ENCODE measurements at places on chromosomes 11 and 22.

DNA sequence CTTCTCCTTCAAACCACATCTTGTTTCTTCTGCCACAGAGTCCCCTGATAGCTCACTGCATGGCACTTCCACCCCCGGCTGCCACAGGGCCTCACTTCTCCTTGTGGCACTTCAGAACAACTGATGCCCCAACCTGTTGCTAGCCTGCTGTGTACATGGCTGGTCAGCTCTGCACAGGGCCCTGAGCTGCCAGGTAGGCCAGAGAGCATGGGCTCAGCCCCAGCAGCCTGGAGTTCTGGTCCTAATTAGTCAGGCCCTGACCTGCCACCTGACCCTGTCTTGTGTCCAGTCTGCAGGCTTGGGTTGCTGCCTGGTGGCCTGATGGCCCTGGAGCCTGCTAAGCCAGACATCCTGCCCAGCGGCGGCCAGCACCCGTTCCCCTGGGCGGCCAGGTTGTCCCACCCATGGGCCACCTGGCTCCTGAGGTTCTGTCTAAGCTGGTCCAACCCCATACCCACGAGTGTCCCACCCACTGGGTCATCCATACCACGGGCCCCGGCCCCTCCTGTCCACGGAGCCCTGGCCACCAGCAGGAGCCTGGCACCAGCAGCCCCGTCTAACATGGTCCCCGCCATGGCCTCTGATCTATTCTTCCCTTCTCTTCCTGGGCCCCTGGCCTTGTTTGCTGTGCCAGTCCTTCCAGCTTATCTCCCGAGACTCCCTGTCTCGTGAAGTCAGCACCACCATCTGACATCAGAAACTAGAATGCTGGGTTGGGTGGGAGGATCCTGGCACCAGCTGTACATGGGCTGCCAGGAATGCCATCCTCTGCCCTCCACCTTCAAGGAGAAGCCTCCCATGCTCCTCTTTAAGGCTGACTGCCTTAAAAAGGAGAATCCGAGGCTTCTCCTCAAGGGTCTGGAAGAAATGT lies 3.1 kb upstream of the CERK start:
- DNase-seq = no peak

GRCh38 chr11:32432565-32432964 lies 2.8 kb downstream of the WT1 start:
- no peak for DNase-seq

GRCh38 chr11:62958547-62959421 lies 26.0 kb downstream of the SLC22A6 start:
- no peak for DNase-seq

DNA sequence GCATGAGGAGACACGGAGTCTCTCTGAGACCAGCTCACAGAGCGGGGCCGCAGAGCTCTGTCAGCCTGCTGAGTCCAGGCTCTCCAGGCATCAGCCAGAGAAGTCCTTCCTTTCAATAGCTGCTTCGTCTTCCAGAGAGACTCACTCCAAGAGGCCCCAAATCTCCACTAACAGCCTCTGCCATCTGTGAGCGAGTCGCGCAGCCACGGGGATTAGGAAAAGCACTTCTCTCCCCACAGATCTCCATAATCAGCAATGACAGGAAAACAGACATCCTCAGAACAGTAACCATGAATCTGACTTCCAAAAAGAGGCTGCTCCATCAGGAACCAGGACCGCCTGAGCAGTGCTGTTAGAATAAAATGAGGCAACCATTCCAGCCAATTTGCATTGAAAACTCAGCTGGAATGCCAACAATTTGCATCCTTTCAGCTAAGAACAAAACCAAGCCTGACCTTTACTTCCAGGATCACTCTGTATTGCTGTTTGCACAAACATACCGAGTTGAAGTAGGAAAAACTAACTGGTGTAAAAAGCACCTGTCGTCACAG lies 65.4 kb downstream of the SMCO4 start:
- DNase-seq = no peak

DNA sequence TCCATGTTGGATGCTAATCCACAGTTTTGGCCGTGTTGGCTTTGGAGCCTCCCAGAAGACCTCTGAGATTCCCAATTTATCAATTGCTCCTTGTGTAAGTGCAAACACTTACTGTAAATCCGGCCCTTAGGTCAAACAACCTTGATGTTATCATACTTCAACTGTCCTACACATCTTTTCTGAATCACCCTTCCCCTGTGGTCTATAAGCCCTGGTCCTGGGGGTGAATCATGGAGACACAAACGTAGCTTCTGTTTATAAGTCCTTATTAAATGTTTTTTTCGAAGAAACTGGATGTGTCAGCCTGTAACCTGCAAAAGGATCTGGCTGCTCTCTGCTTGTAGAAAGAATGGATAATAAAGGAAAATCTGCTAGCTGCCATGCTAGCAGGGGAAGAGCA lies 1.7 kb upstream of the IL10RA start:
- DNase-seq = no peak

- DNase-seq = no peak
Observed at GRCh38 chr11:130165601-130166456, 6.2 kb downstream of the ST14 start.

GRCh38 chr11:19951558-19952115 lies 208.6 kb downstream of the DBX1 start:
- DNase-seq = peak; percentile 44

- no peak for DNase-seq
Observed at GRCh38 chr11:82462608-82463242, 270.9 kb downstream of the FAM181B start.

- no peak for DNase-seq
Observed at GRCh38 chr11:529728-530411, 5.5 kb downstream of the HRAS start.

DNA sequence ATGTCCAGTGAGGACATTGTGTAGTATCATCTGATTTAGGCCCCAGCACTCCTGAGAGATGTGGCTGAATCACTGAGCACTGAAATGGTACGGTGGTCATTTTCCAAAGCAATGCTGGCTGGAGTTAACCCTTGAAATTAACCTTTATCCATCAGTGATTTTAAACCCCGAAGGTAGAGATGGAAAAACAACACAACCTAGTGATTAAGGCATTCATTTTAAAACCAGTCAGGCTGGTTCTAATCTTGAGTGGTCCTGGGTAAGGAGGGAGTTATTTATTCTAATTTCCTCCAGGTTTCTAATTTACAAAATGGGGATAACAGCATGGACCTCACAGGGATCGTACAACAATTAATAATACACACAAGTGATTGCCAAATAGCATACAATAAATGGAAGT lies 6.6 kb upstream of the CSNK2A3 start:
- no peak for DNase-seq

DNA sequence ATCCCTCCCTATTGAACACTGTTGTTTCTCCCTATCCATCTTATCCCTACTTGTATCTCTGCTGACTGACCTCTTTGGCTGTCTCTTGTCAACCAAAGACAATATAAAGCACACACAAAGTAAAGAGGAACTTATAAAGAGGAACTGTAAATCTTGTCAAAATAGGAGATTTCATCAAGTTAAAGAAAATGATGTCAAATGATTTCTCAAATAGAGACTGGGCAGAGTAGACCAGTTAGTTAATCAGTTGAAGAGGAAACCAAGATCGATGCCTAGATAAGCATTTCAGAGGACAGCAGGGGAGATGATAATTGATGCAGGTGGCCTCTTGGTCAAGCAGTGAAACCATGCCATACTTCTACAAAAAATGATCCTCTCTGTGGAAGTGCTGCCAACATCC lies 22.7 kb downstream of the KCNQ1OT1 start:
- no peak for DNase-seq

GRCh38 chr22:25714070-25714469 lies 27.9 kb upstream of the MYO18B start:
- no peak for DNase-seq

GRCh38 chr11:100991541-100991940 lies 138.1 kb downstream of the PGR start:
- DNase-seq = no peak

DNA sequence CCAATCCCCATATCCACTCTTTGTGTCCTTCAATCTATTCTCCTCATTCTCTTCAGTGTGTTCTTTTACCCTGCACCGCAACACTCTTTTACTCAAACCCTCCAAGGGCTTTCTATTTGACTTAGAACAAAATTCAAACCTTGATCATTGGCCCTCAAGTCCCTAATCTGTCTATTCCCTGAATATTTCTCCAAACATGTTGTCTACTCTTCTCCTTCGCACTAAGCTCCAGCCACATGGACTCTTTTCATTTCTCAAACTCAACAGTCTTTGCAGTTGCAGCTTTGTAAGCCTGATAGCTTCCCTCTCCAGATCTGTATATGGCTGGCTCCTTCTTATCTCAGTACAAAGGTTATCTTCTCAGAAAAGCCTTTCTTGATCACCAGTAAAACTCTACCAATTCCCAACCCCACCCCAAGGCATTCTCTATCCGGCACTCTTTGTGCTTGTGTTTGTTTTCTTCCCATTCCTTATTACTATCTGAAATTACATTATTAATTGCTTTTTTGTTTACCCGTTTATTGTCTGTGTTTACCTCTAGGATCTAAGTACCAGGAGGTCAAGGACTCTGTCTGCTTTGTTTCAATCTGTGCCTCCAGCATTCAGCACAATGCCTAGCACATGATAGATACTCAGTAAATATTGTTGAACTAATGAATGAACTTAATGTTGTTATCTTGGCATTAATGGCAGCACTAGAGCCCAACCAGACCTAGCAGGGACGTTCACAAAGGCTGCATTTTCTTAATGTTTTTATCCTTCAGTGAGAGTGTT lies 147.4 kb downstream of the BBOX1 start:
- no peak for DNase-seq

DNA sequence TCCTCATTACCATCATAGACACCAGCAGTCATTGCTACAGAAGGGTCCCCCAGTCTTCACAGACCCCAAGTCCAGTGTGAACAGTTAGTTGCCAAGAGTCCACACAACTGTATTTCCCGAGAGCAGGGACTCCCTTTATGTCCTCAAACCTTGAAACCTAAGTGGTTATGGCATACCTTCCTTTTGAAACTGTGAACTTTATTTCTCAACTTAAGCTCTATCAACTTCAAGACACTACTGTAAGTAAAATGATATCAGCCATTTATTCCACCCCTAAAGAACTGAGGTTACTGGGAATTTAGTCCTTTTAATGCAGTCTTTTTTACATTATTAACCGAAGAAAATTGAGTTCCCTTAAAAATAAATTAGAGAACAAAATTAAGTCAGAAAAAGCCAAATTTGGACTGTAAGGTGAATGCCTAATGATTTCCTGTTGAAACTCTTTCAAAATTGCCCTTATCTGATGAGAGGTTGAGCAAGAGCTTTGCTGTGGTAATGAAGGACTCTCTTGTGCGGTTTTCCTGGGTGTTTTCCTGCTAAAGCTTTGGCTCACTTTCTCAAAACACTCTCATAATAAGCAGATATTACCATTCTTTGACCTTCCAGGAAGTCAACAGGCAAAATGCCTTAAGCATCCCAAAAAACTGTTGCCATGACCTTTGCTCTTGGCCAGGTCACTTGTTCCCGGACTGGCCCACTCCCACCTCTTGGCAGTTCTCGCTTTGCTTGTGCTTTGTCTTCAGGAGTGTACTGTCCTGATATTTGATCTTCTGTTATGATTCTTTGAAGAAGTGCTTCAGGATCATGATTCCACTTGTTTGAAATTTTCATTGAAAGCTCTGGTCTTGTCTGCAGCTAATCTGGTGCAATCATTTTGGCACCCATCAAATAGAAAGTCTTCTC lies 765.4 kb upstream of the ANO3 start:
- DNase-seq = no peak

GRCh38 chr11:83147895-83148294 lies 9.0 kb upstream of the PCF11 start:
- no peak for DNase-seq

GRCh38 chr11:69210310-69211035 lies 54.7 kb downstream of the SMIM38 start:
- no peak for DNase-seq

DNA sequence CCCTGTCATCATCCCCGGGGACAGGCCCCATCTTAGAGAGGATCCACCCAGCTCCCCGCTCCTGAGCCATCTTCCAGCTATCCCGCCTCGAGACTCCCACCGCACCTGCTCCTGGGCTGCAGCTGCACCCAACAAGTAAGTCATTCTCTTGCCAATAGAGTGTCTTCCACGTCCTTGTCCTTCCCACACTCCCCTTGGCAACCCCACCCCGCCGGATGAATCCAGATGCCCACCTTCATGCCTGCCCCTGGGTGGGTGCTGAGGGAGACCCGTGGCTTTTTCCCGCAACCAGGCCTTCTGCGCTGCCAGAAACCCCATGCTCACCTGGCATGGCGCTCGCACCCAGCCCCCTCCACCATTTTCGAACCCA lies 11.1 kb upstream of the C11orf24 start:
- no peak for DNase-seq

GRCh38 chr11:124069429-124070401 lies 28.6 kb upstream of the OR10G7 start:
- DNase-seq = peak; percentile 26

- DNase-seq = no peak
Observed at GRCh38 chr11:75356613-75357012, 5.2 kb upstream of the ARRB1 start.

DNA sequence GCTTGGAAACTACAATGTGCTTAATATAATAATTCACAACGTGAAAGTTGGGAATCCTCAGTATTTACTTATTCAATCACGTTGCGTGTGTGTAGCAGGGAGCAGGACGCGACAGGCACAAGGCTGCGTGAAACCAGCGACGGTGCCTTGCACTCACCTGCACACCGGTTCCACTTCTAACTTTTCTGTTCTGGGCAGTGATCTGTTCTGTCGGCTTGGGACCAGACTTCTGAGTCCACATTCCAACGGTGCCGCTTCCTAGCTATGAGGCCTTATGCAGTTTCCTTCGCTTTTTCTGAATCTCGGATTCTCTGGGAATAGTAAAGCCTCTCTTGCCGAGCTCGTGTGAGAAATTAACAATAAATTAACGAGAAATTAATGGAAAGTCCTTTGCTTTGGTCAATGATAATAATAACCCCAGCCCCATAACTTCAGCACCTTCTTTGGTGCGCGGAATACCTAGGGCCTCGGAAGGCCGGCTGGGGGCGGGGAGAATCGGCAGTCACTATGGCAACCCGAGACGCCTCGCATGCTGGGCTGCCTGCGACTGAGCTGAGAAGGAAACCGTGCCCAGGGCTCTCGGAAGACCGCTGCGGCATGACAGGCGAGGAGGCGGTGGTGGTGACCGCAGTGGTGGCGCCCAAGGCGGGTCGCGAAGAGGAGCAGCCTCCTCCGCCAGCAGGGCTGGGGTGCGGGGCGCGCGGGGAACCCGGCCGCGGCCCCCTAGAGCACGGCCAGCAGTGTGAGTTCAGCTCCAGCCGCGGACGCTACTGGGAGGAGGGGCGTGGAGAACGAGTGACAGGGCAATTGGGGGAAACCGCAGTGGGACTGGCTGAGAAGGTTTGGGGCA lies at the start of gene C11orf97:
Gene C11orf97, plus strand, starts transcription at position 530 of the 850 bp plus-strand sequence. Its CDS starts 68 bp downstream, at position 598.
- DNase-seq = peak; percentile 62

- DNase-seq = no peak
Observed at GRCh38 chr11:86161837-86162236, 82.7 kb upstream of the EED start.
